DND-41 (cell line): ENCODE measurements at places on chromosomes 3 and 15.

DNA sequence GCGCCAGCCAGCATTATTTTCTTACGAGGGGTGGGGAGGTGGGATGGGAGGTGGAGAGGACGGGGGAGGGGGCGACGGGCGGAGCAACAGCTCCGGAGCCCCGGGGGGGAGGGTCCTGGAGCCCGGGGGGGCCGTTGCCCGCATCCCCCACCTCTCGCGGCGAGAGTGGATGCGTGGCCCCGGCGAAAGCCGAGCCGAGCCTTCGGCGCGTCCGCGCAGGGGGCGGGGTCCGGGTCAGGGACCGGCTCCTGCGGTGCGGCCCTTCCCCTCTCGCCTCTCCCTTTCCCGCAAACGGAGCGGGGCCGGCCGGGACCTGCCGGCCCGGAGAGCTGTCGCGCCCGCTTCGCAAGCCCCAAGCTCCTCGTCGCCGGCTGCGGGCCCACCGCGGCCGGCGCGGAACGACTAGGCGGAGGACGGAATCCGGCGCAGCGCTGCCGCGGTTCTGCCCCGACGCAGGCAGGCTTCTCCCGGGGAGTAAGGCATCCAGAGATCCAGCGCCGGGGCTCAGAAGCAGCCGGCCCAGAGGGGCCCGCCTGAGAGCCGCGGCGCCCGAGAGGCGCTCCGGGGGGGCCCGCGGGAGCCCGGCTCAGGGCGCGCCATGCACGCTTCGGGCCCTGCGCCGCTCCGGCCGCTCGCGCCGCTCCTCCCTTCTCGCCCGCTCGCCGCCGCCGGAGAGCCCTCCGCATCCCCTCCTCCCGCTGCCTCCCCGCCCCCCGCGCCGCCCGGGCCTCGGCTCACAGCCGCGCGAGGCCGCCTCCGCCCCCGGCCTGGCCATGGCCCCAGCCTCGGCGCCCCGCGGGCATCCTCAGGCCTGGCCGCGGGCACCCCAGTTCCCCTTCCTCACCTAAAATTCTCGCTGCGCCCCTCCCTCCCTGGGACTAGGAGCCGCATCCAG, 459 bp upstream of the ADCY5 start:
- no peak for DNase-seq

- no peak for DNase-seq
Observed at GRCh38 chr15:77327168-77327567, 92.7 kb downstream of the PEAK1 start.

GRCh38 chr3:100319951-100320350, 14.6 kb upstream of the NIT2 start:
- DNase-seq, result no peak

- DNase-seq, result no peak
Observed at GRCh38 chr3:96449346-96449745, 365.0 kb upstream of the EPHA6 start.

DNA sequence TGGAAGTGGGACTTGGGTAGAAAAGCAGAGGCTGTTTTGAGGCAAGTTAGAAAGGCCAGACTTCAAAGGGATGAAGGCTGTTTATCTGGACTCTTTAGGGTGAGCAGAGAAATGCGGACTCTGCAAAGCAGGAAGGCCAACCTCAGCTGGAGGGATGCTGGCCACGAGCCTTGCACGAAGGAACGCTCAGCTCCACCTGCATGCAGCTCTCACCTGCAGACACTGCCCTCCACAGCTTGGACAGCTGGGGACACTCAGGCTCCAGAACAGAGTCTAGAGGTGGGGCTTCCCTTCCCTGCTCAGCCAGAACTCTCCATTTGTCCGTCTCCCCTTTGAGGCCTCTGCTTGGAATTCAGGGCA, 229.7 kb downstream of the ADAMTS17 start:
- no peak for DNase-seq

GRCh38 chr15:90266485-90266884, 1.0 kb downstream of the NGRN start:
- no peak for DNase-seq

DNA sequence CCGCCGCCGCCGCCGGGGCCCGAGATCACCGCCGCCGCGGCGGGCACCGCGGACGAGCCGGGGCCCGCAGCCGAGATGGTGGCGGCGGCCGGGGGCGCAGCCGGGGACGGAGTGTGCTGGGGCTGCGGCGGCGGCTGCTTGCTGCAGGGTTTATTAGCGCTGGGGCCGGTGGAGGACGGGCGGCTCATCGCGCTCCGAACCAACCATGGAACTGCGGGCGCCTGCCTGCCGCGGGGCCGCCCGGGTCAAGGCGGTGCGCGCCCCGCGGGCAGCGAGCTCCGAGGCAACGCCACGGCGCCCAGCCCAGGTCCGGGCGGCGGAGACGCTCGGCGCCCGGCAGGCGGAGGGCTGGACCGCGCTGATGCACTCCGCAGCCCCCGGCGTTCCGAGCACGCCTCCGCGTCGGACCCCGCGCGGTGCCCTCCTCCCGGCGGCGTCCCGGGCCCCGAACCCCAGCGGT, 277 bp downstream of the SIAH2 start:
- DNase-seq, result no peak

- no peak for DNase-seq
Observed at GRCh38 chr3:64518496-64518895, 169.3 kb downstream of the ADAMTS9 start.

DNA sequence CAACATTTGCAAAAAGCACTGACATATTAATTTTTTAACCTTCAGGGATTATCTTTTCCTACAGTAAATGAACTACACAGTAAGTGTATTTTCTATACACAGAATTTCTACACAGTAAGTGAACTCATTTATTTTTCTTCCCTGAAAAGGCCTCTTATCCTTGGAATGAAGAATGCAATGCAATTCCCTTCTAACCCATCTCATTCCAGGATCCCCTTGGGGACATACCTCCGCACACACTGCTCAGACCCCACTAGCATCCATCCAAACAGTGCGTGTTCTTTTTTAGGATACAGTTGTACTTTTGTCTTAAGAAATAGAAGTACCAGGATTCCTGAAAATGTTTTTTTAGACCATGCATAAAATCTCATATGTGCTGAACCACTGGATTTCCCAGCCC, 152.8 kb downstream of the UACA start:
- DNase-seq, result no peak

DNA sequence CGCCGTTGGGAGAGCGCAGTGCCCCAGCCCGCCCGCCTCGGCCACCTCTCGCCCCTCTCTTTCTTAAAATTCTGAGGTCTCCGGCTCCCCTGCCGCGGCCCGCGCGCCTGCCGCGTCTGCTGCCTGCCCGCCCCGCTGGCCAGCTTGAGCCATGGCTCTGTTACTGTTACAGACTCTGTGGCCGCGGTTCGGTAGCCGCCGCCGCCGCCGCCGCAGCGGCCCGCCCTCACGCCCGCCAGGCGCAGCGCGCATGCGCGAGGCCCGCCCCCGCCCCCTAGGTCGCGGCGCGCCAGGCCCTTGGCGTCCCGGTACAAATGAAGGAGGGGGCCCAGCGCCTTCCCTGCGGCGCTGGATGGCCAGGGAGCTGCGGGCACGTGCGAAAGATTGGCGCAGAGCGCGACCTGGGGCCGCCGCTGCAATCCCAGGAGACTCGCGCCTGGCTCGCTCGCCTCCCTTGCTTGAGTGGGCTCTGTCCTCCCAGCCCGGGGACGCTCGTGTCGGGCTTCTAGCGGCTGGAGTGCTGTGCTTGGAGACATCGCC, at the start of gene ONECUT1:
Gene ONECUT1 (minus strand): TSS at position 168 of the 540 bp plus-strand sequence. CDS start 452 bp downstream, outside the sequence.
- peak; percentile 68 for DNase-seq

DNA sequence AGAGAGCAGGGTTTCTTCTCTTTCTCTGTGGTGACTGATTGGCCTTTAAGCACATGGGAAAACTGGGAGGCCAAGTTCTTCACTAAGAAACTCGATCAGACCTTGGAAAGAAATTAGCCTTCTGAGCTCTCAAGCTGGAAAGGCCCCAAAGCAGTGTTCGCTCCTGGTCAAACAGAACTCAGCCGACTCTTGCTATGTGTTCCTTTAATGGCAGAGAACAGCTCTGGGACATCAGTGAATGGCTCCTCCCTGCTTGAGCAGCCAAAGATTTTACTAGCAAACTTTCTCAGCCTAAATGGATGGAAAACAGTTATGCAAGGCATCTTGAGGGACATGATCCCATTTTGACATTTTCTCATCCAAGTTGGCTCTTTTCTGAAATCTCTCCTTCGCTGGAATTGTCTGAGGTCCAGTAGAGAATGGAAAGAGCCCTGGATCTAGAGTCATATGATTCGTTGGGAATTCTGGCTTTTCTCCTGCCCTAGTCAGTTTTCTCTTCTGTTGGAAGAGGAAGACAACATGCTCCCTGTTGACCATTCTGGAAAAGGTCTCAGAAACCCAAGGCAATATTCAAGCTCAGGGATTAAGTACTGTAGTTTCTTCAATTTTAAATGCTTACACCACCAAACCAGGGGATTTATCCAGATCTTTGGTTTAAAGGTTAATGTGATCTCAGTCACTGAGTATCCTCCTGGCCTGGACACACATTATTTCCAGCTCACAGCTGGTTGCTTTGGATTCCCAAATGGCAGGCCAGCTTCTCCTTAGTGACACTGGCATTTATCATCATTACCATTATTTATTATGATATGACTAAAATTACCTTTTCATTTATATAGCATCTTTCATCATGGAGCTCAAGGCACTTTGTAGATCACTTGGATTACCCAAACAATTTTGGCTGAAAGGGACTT, 319.6 kb downstream of the AGBL1 start:
- no peak for DNase-seq

- DNase-seq, result no peak
Observed at GRCh38 chr3:63405882-63406281, 127.8 kb downstream of the SYNPR start.

DNA sequence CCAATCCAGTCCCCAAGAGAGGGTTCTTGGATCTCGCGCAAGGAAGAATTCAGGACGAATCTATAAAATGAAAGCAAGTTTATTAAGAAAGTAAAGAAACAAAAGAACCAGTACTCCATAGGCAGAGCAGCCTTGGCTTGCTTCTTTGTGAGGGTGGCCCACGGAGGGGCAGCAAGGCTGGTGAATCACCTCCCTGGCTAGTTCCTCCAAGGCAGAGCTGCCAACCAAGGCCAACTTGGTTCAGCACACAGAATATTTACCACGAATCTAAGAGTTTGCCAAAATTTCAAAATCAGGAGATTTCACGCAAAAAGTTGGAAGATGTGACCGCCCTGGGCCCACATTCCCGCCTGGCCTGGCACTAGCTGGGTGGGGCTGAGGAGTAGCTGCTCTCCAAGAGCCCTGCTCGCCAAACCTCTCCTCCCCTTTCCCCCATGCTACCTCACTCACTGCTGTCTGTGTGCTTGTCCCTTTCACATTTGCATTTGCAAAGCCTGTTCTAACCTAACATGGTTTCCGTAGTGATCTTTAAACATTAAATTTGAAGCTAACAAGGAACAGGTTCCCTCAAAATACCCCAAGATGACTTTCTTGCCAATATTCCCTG, 26.2 kb upstream of the DCUN1D1 start:
- DNase-seq, result no peak

- DNase-seq, result no peak
Observed at GRCh38 chr3:71341721-71342120, 241.8 kb downstream of the FOXP1 start.
